ENCODE measurements at places on chromosomes 2 and 18. TPM values are rescaled to one million over a fixed set of nuclear protein-coding genes. Genes with fewer than 3 reads are reported as not detected.

The SNORC gene
- 5.6 TPM for total RNA-seq

The CTIF gene
- total RNA-seq = 51.5 TPM

DNA sequence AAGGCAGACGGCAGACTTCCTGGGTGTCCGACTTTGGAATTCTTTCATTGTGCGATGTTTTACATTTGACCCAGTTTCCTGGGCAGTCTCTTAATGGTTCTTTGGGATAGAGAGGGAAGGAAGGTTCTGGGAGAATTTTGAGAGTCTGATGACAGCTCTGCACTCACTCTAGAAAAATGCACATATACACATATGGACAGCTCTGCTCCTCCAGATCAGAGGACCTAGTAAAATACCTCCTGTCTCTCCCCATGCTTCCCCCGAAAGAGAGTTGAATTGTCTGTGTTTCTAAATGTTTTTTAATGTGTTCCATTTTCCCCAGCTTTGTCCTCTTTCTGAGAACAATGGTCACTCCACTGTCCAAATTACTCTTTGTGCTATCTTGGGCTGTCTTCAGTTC, 102.0 kb upstream of the CXCR4 start:
- no peak for DNase-seq
- no peak overlapping the region for H3K4me3 ChIP-seq
- H3K4me1 ChIP-seq = peaks cover 8% of the 10 kb centered on the region
- no peaks in the 10 kb centered on the region for H3K36me3 ChIP-seq
- H3K27me3 ChIP-seq = no peaks in the 10 kb centered on the region

DNA sequence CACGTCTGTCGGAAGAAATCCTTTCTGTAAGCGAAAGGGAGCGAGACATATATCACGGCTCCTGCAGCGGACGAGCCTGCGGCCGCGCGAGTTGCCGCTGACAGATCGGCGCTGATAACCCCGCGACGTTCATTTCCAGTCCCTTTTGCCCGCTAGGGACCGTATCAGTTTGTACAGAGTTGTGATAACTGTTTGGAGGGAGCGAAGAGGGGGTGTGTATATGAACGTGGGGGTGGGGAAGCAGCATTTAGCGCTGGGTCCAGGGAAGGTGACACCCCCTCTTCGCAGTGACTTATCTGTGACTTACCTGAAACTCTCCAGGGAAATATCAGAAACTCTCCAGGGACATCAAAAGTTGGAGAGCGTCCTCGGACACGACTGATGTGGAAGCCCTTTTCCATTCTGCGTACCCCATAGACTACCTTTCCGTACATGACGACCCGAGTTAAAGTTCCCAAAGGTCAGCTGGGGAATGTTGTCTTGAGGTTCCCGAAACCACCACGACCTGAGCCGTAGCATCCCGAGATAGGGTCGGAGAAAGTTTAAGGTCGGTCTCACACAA, 948 bp upstream of the GATA6 start:
- peaks cover 19% of the 10 kb centered on the region for H3K4me1 ChIP-seq
- H3K36me3 ChIP-seq = peaks cover 19% of the 10 kb centered on the region
- H3K4me3 ChIP-seq = peak overlapping the region; percentile 97
- DNase-seq = peak; percentile 56
- peaks cover 31% of the 10 kb centered on the region for H3K27me3 ChIP-seq

- H3K27me3 ChIP-seq = no peaks in the 10 kb centered on the region
- no peak for DNase-seq
- no peak overlapping the region for H3K4me3 ChIP-seq
- no peaks in the 10 kb centered on the region for H3K36me3 ChIP-seq
- no peaks in the 10 kb centered on the region for H3K4me1 ChIP-seq
Measured at GRCh38 chr2:186189816-186190215, 296.2 kb upstream of the ZC3H15 start.

- peak overlapping the region; percentile 16 for H3K27ac ChIP-seq
- H3K27me3 ChIP-seq = peaks cover 9% of the 10 kb centered on the region
- DNase-seq = no peak
Measured at GRCh38 chr2:109260886-109261700, 132.1 kb downstream of the SH3RF3 start.

DNA sequence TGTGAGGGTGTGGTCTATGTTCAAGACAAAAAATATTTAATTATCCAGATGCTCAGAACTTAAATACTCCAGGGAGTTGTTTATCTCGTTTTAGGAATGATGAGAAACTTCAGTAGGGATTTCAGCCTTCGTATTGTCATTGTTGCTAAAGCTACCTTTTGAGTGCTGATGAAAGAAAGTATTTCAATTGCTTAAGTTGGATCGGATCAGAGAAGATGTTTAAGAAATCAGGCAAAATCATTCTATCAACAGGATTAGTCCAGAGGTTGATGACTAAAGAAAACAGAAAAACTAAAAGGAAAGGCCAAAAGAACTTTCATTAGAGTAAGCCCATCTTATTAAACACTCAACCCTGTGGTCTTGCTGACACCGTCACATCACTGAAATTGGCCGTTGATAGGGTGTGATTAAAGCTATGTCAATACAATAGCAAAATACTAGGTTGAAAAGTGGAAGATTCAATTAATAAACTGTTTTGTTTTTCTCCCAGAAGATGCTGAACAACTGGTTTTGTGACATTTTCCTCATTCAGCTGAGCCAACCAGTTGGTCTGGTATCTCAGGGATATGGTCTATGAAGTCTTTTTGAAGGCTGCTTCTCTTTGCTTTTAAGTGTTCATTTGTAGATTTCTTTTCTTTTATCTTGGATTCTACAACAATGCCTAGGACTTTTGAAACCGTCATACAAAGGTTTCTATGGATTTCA, 551.7 kb downstream of the SLC4A3 start:
- H3K4me1 ChIP-seq = no peaks in the 10 kb centered on the region
- H3K4me3 ChIP-seq = no peak overlapping the region
- no peak for DNase-seq
- H3K27ac ChIP-seq = no peak overlapping the region
- no peaks in the 10 kb centered on the region for H3K36me3 ChIP-seq

DNA sequence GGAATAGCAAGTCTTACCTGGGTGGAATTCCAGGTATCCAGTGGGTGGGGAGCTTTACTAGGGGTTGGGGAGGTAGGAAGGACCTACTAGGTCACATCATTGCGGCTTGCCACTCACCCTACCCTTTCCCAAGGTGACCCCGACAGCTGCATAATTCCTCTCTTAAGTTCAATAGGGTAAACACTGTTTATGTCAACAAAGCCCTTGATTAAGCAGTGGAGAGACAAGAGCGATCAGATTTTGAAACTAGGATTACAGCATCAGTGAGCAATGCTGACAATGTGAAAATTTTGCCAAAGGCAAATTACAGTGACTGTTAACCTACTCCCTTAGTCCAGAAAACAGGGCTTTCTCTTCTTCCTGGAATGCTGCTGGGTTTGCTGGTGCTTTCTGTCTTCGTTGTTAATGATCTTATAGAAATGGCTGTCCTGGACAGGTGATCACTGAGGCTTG, 14.5 kb downstream of the SLC19A3 start:
- H3K4me3 ChIP-seq = no peak overlapping the region
- H3K27me3 ChIP-seq = peaks cover 2% of the 10 kb centered on the region
- H3K36me3 ChIP-seq = no peaks in the 10 kb centered on the region
- no peaks in the 10 kb centered on the region for H3K4me1 ChIP-seq

DNA sequence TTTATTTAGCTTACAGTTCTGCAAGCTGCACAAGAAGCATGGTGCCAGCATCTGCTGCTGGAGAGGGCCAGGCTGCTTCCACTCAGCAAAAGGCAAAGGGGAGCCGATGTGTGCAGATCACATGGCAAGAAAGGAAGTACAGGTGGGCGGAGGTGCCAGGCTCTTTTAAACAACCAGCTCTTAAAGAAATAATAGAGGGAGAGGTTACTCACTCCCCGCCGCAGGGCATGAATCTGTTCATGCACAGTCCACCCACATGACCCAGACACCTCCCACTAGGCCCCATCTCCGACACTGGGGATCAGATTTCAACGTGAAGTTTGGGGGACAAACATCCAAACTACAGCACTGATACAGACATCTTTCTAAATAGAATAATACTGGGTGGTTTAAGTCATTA, 105.8 kb downstream of the MTCL1 start:
- H3K4me3 ChIP-seq = no peak overlapping the region
- H3K27ac ChIP-seq = no peak overlapping the region
- H3K36me3 ChIP-seq = no peaks in the 10 kb centered on the region
- no peak for DNase-seq
- H3K27me3 ChIP-seq = peaks cover 3% of the 10 kb centered on the region
- H3K4me1 ChIP-seq = peaks cover 15% of the 10 kb centered on the region

- no peaks in the 10 kb centered on the region for H3K36me3 ChIP-seq
- no peaks in the 10 kb centered on the region for H3K4me1 ChIP-seq
- no peak overlapping the region for H3K4me3 ChIP-seq
- H3K27me3 ChIP-seq = no peaks in the 10 kb centered on the region
- no peak overlapping the region for H3K27ac ChIP-seq
Measured at GRCh38 chr18:72114801-72115594, 429.1 kb downstream of the CBLN2 start.

All from endothelial cell (in vitro differentiated cells).